ENCODE measurements at places on chromosomes 16 and 17.

GRCh38 chr16:22188595-22189442, 17.3 kb upstream of the EEF2K start:
- peak; percentile 80 for DNase-seq

- DNase-seq = peak; percentile 21
Observed at GRCh38 chr16:11576427-11577289, 10.1 kb downstream of the LITAF start.

GRCh38 chr17:77020973-77021372, 119.8 kb upstream of the SEC14L1 start:
- no peak for DNase-seq

- no peak for DNase-seq
Observed at GRCh38 chr17:40451420-40451819, 8.2 kb downstream of the IGFBP4 start.

DNA sequence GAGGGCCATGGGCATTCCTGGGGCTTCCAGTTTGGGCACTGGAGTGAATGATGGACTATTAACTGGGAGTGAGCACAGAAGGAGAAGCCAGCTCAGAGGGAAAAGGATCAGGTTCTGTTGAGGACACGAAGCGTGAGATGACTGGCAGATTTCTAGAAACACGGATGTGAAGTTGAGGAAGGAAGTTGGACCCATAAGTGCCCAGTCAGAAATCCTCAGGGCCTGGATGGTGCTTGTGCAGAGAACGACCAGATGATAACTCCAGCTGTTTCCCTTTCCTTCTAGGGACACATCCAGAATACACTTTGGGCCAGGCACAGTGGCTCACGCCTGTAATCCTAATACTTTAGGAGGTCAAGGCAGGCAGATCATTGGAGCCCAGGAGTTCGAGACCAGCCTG, 23.3 kb upstream of the ANKRD40CL start:
- no peak for DNase-seq

GRCh38 chr17:48795444-48796162, 21.4 kb downstream of the TTLL6 start:
- no peak for DNase-seq

- DNase-seq = no peak
Observed at GRCh38 chr17:46082257-46082656, 83.2 kb downstream of the STH start.

- DNase-seq = no peak
Observed at GRCh38 chr16:8088820-8089338, 501.4 kb downstream of the TMEM114 start.

DNA sequence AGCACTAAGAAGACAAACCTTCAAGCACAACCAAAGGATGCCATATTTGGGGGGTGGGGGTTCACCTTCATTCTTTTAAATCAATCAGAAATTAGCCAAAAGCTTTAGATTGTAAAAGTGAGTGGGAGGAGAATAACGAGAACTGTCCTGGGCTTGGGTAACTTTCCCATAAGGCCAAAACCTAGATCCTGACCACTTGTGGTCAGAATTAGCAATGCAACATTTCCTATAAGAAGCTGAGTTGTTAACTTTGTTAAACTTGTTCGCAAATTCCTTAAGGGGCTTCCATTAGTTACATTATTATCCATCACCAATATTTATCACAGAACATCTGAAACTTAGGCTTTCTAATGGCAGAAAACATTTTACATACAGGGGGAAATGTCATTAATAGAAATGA, 25.1 kb downstream of the STAT5B start:
- no peak for DNase-seq

- DNase-seq = no peak
Observed at GRCh38 chr16:81094771-81095251, 1.4 kb downstream of the GCSH start.

- DNase-seq = peak; percentile 85
Observed at GRCh38 chr17:41786227-41787020, at the start of gene JUP. Gene JUP (minus strand): TSS chr17:41786711. CDS start chr17:41771854, 14,857 bp downstream.

DNA sequence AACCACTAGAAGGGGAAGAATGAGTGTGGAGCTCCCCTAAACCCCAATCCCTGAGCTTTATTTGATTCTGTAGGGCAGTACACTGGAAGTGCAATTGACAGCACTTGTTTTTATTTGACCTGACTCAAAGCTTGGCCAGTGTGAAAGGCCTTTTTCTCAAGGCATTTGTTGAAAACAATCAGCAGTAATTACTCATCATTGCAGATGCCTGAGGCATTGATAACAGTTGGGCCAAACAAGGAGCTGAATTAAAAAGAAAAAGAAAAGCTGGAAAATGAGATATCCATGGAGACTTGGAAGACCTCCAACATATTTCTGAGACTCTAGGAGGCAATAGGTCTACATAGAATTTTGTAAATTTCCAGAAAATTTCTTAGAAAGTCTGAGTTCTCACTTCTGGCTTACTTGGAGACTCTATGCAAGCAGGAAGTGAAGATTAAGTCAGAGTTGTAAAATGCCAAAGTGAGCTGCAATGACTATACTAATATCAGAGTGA, 200.8 kb upstream of the KCNJ16 start:
- no peak for DNase-seq

DNA sequence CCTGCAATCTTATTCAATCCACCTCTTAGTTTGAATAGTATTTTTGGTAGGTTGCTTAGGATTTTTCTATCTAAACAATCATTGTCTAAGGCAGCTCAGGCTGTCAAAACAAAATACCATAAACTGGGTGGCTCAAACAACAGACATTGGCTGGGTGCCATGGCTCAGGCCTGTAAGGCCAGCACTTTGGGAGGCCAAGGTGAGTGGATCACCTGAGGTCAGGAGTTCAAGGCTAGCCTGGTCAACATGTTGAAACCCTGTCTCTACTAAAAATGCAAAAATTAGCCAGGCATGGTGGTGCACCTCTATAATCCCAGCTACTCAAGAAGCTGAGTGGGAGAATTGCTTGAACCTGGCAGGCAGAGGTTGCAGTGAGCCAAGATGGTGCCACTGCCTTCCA, 126.7 kb downstream of the CYLD start:
- no peak for DNase-seq

GRCh38 chr17:29215174-29215573, 31.5 kb upstream of the CRYBA1 start:
- DNase-seq = no peak

- DNase-seq = no peak
Observed at GRCh38 chr16:85088570-85089199, 23.6 kb downstream of the CIBAR2 start.

- peak; percentile 49 for DNase-seq
Observed at GRCh38 chr17:50841949-50842354, 6.6 kb downstream of the WFIKKN2 start.

DNA sequence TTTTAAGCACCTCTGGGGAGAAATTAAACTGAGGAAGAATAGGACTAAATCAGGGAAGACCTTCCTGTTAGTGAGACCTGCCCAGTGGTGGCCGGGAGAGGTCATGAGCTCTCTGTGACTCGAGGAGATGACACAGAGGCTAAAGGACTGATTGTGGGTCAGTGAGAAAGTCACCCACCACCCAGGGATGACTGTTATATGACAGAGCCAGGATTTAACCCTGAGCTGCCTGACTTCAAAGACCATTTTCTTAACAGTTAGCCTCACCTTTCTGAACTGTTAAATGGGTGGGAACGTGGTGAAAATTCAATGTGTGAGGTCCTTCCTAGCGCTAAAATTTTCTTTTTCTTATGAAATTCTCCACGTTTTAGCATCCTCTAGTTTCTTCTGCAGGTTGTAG, 72.5 kb downstream of the WSB1 start:
- no peak for DNase-seq

- no peak for DNase-seq
Observed at GRCh38 chr16:75580-76501, 2.2 kb upstream of the MPG start.

- no peak for DNase-seq
Observed at GRCh38 chr16:11890231-11890965, 25.4 kb downstream of the GSPT1 start.

DNA sequence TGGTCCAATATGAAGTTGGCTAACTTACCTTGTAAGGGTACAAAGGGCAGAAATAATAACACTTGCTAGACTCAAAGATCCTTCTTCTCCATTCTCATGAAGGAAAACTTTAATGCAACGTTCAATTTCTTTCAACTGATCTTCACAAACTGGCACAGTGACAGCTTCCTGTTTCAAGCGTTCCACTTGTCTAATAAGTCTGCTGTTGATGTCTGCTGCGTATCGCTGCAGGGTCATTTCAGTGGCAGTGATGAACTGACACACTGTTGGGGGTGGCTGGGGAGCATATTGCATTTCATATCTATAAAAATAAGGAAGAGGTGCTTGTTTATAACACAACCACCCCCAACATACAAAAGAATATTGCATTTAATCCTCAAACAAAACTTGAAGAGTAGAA, 33.5 kb upstream of the ARL6IP1 start:
- no peak for DNase-seq

DNA sequence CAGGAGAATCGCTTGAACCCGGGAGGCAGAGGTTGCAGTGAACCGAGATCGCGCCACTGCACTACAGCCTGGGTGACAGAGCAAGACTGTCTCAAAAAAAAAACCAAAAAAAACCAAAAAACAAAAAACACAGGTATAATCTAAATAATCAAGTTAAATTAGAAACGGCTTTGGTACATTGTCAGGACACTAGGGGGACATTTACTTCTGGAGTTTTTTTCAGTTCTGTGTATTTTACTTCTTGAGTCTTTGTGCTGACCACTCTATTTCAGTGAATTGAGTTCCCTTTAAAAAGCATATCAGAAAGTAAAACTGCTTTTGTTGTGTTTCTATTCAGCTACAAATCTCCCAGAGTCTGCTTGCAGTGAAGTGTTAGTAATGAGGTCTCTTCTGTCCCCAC, 36.3 kb downstream of the DHRS7B start:
- no peak for DNase-seq

- DNase-seq = no peak
Observed at GRCh38 chr17:19365833-19366636, 3.5 kb upstream of the B9D1 start.

DNA sequence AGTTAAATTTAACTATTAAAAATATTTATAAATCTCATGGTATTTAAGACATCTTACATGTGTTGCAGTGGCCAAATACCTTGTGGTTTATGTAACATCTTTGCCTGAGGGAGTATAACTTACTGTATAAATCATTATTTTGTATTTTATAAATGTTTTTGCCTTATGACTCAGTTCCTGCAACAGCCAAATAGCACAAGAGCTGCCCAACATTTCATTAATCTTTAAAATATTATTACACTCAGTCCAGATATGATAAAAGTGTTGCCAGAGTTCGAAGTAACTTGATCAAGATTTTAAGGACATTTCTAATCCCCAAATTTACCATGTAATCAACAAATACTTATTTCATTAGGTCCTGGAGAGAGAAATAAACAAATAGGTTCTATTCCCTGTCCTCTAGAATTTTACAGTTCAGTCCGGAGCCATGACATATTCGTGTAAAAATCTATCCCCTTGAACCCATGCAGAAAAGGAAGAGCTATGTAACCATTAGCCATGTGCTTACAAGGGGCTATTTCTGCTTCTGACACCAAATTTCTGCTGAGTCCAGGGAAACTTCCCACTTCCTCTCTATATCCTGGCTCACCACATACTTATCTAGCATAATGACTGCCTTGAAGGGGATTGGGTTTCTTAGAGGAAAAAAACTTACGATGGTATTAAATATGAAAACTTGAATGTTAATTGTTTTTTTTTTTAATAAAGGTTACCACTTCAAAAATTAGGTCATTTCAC, 44.0 kb downstream of the IRX6 start:
- DNase-seq = no peak

GRCh38 chr17:63524051-63524450, 893 bp downstream of the KCNH6 start:
- no peak for DNase-seq

- DNase-seq = no peak
Observed at GRCh38 chr16:82042846-82043245, 7.8 kb downstream of the HSD17B2 start.

- no peak for DNase-seq
Observed at GRCh38 chr17:40348562-40349476, 15.7 kb downstream of the GJD3 start.

DNA sequence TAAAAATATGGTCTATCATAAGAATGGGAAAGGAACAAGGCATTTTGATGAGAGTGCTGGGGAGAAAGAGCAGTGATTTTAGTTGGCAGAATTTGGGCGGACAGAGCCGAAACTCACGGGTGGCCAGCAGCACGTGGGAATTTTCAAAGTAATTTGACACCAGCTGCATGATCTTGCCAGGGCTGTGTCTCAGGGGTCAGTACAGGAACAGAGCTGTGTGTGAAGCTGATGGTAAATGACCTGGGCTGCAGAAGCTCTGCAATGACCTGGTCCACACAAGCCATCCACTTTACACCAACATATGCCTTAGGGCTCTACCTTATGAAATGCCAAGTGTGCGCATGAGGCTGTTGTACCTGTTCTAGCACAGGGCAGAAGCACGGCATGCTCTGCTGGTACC, 112.0 kb downstream of the ZFHX3 start:
- DNase-seq = no peak

DNA sequence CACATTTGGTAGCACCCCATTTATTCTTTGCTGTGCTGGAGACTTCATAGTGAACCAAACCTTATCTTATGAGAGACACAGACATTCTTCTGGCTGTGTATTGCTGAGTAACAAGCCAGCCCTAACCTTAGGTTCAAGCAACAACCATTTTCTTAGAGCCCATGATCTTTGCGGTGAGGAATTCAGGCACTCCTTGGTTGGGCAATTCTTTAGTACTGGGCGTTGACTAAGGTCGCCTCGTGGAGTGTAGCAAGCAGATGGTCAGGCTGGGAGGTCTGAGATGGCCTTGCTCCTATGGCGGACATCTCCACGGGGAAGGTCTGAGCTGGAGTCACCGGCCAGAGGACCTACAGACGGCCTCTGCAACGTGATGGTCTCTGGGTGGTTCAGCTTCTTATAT, 43.1 kb downstream of the ARSG start:
- no peak for DNase-seq

GRCh38 chr17:79897243-79898063, 58.2 kb upstream of the CBX4 start:
- DNase-seq = no peak

DNA sequence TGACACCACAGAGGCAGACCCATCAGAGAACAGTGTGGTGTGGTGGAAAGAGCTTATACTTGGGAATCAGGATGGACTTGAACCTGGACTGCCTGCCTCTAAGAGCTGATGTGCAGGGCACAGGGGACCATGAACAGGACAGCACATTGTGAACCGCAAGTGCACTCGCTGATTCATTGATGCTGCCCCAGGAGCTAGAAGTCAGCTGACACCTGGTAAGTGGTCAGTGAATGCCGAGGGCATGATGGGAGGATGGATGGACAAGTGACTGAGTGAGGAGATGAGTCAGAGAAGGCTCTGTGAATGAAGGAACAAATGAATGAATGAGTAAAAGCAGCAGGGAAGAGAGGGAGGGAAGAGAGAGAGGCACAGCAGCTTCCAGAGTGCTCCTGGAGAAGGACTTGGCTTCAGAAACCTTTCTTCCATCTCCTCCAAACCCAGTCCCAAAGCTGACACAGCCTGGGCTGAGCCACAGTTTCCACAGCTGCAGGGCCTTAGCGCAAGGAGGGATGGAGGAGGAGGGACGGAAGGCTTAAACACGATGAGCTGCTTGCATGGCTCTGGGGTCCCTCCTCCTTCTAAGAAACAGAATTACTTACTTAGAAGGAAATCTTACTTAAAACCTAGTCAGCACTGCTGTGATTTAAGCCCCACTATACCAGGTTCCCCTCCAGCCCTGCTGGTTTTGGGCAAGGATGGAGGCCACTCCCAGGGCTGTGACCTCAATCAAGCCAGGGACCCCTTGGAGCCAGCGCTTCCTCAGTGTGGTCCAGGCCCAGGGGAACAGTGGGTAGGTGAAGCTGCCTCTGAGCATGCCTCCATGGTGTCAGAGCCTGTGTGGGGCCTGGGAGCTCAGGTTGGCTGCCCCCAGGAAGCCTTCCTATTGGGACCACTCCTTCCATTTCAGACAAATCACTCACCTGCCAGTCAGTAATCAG, 184.6 kb downstream of the TMEM132E start:
- DNase-seq = no peak

- peak; percentile 56 for DNase-seq
Observed at GRCh38 chr16:50683689-50684374, 2.7 kb upstream of the SNX20 start.
